ENCODE measurements at places on chromosomes 7 and 10.

- no peaks in the 10 kb centered on the region for H3K36me3 ChIP-seq
- peaks cover 4% of the 10 kb centered on the region for H3K4me1 ChIP-seq
- no peaks in the 10 kb centered on the region for H3K27me3 ChIP-seq
- DNase-seq: no peak
Measured at GRCh38 chr10:106107706-106108105, 1056.8 kb downstream of the SORCS1 start.

DNA sequence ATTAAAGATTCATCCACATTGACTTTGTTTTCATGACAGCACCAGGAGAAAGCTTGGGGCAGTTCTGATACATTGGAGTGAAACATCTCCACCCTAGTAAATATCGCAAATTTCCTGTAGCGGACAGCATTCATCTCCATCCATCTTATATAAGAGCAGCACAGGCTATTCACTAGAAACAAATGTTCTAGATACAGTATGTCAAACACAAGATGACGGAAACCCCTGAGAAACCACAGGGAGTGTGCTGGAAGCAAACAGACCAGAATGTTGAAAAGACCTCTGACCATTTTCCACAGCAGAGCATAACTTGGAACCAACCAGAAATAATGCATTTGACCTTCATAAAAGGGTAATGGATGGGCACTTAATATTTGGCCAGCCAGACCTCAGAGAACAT lies 343.9 kb downstream of the SORCS1 start:
- H3K27ac ChIP-seq: no peak overlapping the region
- no peak overlapping the region for H3K4me3 ChIP-seq
- DNase-seq: no peak
- H3K36me3 ChIP-seq: no peaks in the 10 kb centered on the region
- H3K27me3 ChIP-seq: no peaks in the 10 kb centered on the region
- H3K4me1 ChIP-seq: no peaks in the 10 kb centered on the region

DNA sequence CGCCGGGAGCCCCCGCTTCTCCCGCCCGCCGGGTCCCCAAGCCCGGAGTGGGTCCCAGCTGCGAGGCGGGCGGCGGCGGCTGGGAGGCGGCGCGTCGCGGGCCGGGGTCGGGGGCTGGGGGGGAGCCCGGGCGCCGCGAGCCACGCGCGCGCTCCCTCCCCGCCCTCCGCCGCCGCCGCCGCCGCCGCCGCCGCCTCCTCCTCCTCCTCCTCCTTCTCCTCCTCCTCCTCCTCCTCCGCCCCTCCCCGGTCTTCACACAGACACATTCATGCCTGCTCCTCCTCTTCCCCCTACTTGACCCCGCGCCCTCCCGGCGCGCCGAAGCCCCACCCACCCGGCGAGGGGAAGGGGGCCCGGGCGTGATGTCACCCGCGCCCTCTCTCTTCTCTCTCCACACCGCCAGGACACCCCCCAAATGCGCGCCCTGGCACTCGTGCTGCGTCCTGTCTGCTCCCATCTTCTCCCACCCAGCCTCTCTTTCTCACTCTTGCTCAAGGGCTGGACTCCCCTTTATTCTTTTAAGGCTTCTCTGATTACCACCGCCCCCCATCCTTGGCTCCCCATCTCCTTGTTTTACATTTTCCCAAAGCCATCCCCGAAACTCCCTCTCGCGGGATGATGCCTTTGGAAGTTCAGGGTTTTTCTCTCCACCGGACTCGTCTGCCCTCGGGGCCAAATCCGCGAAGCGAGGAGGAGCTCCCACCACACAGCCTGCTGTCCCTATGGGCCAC lies 967 bp upstream of the GLI3 start:
- no peak for DNase-seq
- H3K27me3 ChIP-seq: no peaks in the 10 kb centered on the region
- H3K4me1 ChIP-seq: peaks cover 37% of the 10 kb centered on the region

DNA sequence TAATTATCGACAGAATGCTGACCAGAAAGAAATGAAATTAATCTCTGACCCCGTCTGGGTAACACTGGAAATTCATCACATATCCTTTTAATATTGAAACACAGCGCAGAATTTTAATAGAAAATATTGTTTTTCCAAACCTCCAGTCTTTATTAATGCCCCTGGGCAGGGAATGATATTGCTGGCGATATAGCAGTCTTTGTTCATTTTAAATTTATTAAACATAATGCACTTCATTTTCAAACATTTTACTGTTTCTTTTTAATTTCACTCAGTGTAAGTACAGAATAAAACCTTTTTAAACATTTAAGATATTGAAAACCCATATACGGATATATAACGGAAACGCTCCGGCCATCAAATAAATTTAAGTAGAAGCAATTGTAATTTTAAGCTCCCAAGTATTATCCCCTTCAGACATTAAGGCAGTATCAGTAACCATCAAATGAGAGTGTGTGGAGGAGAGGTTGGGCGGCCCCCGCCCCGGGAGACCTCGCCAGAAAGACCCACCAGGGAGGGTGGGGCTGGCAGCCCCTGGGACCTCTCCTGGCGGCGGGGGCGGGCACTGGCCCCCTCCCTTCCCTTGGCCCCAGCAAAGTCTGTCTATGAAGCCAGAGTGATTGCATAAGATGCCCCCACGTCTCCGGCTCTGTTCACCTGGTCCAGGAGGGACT lies 10.8 kb downstream of the UNCX start:
- H3K27me3 ChIP-seq: peaks cover 100% of the 10 kb centered on the region
- H3K27ac ChIP-seq: no peak overlapping the region
- no peaks in the 10 kb centered on the region for H3K4me1 ChIP-seq
- DNase-seq: no peak
- no peak overlapping the region for H3K4me3 ChIP-seq
- H3K36me3 ChIP-seq: no peaks in the 10 kb centered on the region

DNA sequence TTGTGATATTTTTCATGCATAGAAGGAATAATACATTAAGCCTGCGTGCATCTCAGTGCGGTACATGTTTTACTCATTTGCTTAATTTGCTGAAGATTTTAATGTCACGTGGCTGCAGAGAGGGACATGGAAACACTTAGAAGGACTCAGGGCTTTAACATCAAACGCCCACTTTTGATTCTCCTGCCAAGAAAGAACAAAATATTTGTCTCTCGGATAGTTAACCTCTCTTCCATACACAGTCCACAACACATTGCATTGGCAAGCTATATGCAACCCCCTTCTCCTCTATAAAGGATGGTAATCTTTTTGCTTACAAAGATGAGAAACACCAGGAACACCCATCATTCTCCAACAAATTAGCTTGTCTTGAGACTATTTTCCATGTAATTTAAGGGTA lies 148.0 kb upstream of the NRP1 start:
- H3K4me3 ChIP-seq: no peak overlapping the region
- H3K36me3 ChIP-seq: no peaks in the 10 kb centered on the region
- no peak for DNase-seq
- H3K27me3 ChIP-seq: no peaks in the 10 kb centered on the region

GRCh38 chr7:25454562-25455041 lies 226.3 kb upstream of the NPVF start:
- peaks cover 4% of the 10 kb centered on the region for H3K27me3 ChIP-seq
- no peaks in the 10 kb centered on the region for H3K4me1 ChIP-seq
- DNase-seq: no peak
- no peaks in the 10 kb centered on the region for H3K36me3 ChIP-seq

GRCh38 chr10:100934084-100934659 lies 21.4 kb downstream of the SLF2 start:
- H3K27ac ChIP-seq: no peak overlapping the region
- H3K4me3 ChIP-seq: no peak overlapping the region
- H3K4me1 ChIP-seq: no peaks in the 10 kb centered on the region
- H3K27me3 ChIP-seq: no peaks in the 10 kb centered on the region
- DNase-seq: no peak

DNA sequence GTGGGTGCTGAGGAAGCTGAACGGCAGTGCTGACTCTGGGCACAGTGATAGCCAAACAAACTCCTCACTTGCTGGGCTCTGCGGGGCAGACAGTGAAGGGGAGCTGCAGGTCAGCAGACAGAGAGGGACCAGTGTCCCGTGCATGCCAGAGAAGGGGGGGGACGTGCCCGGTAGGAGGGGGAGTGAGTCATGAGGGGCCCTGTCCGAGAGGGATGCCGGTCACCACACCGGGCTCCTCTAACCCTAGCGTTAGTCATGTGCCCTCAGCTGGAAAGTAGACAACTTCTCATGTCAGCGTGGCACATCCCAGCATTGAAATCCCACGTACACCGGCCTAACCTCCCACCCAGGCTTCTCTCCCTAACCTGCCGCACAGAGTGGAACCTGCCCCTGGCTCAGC lies 117.1 kb upstream of the DPP6 start:
- H3K27me3 ChIP-seq: no peaks in the 10 kb centered on the region
- H3K27ac ChIP-seq: no peak overlapping the region
- H3K4me1 ChIP-seq: no peaks in the 10 kb centered on the region
- H3K36me3 ChIP-seq: no peaks in the 10 kb centered on the region

DNA sequence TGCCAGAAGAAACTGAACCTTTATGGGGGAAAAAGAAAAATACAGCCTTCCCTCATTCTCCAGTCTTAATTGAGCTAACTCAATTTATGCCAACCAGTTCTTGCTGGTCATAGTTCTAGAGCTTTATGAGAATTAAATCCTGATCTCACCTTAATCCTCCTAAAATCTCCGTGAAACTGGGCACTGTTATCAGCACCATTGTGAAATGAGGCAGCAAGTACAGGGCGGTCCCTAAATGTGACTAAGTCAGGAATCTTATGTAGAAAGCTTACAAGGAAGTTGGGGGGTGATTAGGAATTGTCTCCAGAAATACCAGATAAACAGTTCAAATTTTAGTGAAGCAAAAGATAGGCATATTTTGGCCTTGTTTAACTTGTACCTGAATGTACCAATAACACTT lies 10.7 kb upstream of the INSYN2A start:
- DNase-seq: no peak
- no peaks in the 10 kb centered on the region for H3K4me1 ChIP-seq
- no peak overlapping the region for H3K27ac ChIP-seq
- H3K36me3 ChIP-seq: no peaks in the 10 kb centered on the region
- no peaks in the 10 kb centered on the region for H3K27me3 ChIP-seq

- H3K27me3 ChIP-seq: no peaks in the 10 kb centered on the region
- H3K36me3 ChIP-seq: no peaks in the 10 kb centered on the region
- DNase-seq: no peak
- no peak overlapping the region for H3K4me3 ChIP-seq
- no peak overlapping the region for H3K27ac ChIP-seq
- no peaks in the 10 kb centered on the region for H3K4me1 ChIP-seq
Measured at GRCh38 chr10:127715782-127716378, 21.1 kb upstream of the FOXI2 start.

- no peak overlapping the region for H3K4me3 ChIP-seq
- DNase-seq: no peak
- H3K4me1 ChIP-seq: no peaks in the 10 kb centered on the region
- H3K36me3 ChIP-seq: no peaks in the 10 kb centered on the region
Measured at GRCh38 chr7:130332259-130333053, 12.2 kb upstream of the CPA5 start.

DNA sequence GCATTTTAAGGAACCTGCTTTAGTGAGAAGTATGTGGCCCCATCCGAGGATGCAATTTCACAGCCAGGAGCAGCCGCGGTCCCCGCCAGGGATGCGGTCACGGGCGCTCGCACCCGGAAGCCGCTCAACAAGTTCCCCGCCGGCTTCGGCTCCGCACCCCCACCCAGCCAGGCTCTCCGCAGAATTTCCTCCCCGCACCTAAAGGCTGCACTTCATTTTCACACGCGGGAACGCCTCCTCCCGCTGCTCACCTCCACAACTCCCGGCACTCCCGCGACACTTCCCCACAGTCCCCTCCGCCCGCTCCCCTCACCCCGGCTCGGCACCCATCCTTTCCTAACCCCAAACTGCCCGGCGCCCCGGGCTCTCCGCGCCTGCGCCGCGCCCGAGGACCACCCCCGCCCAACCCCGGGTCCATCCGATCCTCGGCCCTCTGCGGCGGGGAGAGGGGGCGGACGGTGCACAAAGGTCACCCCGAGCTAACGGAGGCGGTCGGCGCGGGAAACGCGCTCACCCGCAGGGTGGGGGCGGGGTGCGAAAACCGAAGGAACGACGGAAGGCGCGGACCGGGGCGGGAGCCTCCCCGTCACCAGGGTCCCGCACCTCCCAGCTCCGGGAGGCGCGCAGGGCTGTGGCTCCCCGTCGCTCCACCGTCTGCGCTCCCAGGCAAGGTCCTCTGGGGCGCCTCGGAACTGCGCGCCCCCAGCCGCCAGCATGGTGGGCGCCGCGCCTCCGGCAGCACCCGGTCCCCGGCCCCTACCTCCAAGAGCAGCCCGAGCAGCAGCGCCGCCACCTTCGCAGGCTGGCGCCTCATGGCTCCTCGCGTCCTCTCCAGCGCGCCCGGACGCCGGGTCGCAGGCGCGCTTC lies 558 bp downstream of the VOPP1 start:
- H3K27ac ChIP-seq: peak overlapping the region; percentile 96
- H3K36me3 ChIP-seq: no peaks in the 10 kb centered on the region
- DNase-seq: no peak
- peak overlapping the region; percentile 100 for H3K4me3 ChIP-seq

- H3K4me3 ChIP-seq: no peak overlapping the region
- DNase-seq: no peak
- H3K27me3 ChIP-seq: no peaks in the 10 kb centered on the region
- no peaks in the 10 kb centered on the region for H3K36me3 ChIP-seq
- H3K4me1 ChIP-seq: no peaks in the 10 kb centered on the region
Measured at GRCh38 chr10:27399871-27400270, 104.2 kb upstream of the RAB18 start.

DNA sequence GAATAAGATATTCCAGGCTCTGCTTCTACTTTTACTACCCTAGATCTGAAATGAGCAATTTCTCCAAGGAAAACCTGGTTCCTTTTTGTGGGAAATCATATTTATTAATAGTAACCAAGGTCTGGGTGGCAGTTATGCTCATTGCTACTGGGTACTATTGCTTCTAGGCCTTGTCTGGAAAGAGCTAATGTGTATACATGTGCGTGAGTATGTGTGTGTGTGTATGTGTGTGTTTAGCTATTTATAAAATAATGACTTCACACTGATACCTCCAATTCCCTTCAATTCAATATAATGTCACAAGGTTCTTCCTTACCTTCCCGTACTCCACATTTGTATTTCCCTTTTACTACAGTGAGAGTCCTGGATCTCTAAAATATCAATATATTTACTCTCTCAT lies 26.0 kb upstream of the PLCE1 start:
- H3K4me1 ChIP-seq: no peaks in the 10 kb centered on the region
- H3K27ac ChIP-seq: no peak overlapping the region
- H3K4me3 ChIP-seq: no peak overlapping the region
- no peaks in the 10 kb centered on the region for H3K36me3 ChIP-seq

GRCh38 chr7:53437336-53437735 lies 401.9 kb downstream of the POM121L12 start:
- no peak overlapping the region for H3K4me3 ChIP-seq
- no peak overlapping the region for H3K27ac ChIP-seq
- no peak for DNase-seq
- no peaks in the 10 kb centered on the region for H3K4me1 ChIP-seq

DNA sequence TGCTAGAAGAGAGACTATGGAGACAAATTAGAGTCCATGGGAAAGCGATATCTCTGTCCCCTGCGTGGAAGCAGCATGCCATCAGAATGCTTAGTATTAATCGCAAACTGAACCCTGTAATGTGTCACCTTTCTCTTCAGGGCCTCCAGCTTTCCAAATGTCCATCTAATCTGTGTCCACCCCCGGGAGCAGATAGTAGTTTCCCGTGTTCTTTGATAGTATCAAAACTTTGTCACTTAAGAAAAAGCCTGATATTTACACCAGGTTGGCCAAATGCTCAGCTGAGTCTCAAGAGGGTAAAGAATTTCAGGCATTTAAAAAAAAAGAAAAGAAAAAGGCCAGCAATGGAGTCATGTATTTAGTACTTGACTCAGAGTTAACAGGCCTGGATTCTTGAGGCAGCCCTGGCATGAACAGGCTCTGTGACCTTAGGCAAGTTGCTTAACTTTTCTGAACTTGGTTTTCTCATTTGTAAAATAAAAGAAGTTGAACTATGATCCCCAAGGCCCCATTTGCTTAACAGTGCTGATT lies 10.4 kb upstream of the GSAP start:
- no peaks in the 10 kb centered on the region for H3K36me3 ChIP-seq
- peaks cover 26% of the 10 kb centered on the region for H3K4me1 ChIP-seq
- H3K4me3 ChIP-seq: no peak overlapping the region
